ENCODE measurements at places on chromosomes 7 and 10.

DNA sequence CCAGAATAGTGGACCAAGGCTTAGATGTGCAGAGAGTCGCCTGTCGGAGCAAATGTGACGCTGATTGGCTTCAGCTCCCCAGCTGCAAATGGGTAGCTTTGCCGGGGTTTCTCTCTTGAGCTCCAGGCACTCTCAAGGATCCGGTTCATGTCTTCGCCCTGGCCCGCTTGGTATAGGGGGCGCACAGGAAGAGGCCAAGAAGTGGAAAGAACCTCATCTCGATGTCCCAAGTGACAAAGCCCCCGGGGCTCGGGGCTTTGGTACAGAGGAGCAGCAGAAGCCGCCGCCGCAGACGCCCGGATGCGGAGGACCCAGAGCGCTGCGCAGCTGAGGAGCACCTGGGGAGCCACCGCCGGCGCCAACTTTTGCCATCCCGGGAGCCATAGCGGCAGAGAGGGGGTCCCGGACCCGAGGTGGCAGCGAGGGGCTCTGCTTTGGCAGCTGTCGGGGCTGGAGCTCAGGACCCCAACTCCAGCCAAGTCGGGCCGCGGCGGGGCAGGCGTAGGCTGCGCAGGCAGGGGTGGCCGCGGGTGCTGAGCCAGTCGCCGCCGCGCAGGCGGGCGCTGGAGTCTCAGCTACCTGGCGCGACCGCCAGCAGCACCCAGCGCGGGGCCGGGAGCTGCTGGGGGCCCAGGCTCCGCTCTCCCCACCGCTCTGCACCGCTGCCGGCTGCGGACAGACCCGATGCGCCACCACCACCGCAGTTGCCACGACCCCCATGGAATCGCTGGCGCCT is 466.6 kb downstream of the XPNPEP1 start:
- DNase-seq, result no peak

- DNase-seq, result no peak
These were observed 96.2 kb upstream of the AMPH start for GRCh38 chr7:38727184-38727940.

- no peak for DNase-seq
These were observed 716 bp downstream of the OGA start for GRCh38 chr10:101817337-101818118.

DNA sequence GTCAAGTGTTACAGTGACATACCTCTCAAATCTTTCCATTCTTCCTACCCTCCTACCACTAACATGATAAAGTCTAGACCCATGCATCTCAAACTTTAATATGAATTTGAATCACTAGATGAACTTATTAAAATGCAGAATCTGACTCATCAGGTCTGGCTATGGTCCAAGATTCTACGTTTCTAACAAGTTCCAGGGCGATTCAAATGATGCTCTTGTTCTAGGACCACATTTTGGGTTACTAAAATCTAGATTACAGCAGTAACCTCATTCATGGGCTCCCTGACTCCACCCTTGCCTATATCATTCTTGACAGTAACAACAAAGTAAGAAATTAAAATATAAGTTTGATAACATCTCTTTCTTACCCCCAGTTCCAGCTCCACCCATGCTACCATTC is 124.8 kb upstream of the LSM8 start:
- no peak for DNase-seq

DNA sequence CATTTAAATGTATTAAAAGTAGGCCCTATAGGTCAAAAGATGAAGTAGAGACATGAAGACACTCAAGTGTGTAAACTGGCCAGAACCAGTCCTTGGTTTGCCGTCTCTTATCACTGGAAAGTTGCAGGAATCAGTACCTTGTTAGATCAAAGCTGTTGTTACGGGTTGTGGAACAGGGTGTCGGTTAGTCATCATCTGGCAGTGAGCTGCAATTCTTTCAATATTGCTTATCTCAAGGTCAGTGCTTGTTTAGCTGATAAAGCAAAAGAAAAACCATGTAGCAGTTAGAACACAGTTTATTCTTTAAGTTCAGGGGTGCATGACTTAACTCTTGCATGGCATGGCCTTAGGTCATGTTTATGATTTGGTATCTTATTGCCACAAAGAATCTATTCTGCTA is 10.0 kb upstream of the SLC13A1 start:
- no peak for DNase-seq
